ENCODE measurements at places on chromosomes 2 and 18.

- DNase-seq, result no peak
These were observed 135.4 kb downstream of the TMEM17 start for GRCh38 chr2:62370321-62371250.

- DNase-seq, result no peak
These were observed at the start of gene GALNT3 for GRCh38 chr2:165793779-165794535. TSS of gene GALNT3 (minus strand) at chr2:165794247. CDS start at chr2:165770700, 23,547 bp downstream.

DNA sequence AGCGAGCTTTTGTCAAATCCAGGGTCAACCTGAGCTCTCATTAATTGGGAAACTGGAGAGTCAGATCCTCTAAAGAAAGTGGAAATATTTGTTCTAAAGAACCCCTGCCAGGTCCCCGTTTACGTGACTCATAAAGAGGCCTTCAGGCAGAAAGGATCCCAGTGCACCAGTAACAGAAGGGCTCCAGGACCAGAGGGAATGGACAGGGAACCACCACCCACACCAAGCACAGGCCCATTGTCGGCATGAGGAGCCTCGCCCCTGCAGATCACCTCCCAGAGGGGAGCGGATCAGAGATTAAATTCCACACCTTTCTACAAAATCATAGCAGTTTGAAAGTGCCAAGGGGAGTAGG is 16.4 kb upstream of the C1QL2 start:
- DNase-seq, result no peak

GRCh38 chr2:46091961-46092667 is 205.1 kb upstream of the EPAS1 start:
- no peak for DNase-seq

DNA sequence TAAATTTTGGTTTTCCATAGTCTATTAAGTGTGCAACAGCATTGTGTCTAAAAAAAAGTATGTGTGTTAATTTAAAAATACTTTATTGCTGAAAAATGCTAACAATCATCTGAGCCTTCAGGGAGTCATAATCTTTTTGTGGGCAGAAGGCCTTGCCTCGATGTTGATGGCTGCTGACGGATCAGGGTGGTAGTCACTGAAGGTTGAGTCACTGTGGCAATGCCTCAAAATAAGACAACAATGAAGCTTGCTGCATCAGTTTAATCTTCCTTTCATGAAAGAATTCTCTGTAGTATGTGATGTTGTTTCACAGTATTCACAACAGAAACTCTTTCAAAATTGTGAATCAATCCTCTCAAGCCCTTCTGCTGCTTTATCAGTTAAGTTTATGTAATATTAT is 31.3 kb downstream of the HDHD2 start:
- DNase-seq, result no peak

GRCh38 chr2:49812730-49813129 is 658.4 kb upstream of the FSHR start:
- no peak for DNase-seq

DNA sequence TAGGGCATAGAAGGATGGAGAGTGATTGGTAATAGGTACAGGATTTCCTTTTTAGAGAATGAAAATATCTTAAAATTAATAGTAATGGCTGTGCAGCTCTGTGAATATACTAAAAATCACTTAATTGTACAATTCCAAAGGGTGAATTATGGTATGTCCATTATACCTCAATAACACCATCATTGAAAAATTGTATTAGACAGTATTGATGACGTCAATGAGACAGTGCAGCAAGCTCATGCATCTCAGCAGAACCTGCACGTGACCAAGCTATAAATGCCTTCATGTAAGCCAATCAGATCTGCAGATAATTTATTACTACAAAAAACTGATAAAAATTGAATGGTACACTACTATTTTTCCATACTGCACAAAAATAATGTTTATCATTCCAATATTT is 354.4 kb upstream of the CDH19 start:
- no peak for DNase-seq

All from stimulated activated CD8-positive, alpha-beta memory T cell treated with anti-CD3 and anti-CD28 coated beads, Interleukin-4, amount 100 ng/mL, for 1 hour (primary cell).